DMS53 (cell line): ENCODE measurements at places on chromosomes 4 and X.

DNA sequence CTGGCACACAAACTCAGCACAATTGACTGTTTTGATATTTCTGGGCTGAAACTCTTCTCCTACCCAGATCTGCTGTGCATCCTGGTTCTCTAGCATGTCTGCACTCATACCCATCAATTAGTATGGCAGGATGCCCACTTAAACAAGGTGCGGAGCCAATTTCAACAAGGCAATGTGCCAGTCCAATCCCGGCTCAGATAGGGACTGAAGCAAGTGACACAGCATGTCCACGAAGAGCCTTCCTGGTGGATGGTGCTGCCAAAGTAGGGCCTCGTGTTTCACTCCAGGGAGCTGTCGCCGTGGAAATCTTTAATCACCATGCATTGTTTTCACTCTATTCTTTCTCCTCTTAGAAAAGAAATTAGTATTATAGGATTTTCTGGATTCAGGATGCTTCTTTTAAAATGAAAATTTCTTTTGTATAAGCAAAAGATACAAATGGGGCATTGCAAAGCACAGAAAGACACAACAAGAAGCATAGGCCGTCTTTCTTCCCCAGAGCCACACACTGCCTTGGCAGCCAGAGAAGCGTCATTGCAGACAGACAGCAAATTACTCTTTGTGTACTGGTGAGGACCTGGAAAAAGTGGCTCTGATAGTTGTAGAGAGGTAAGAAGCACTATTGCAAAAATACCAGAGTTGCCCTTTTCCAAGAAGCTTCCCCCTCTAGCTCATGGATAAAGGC is 40.6 kb upstream of the LSM6 start:
- no peak for DNase-seq

- peak; percentile 28 for DNase-seq
These were observed 17.5 kb downstream of the RFC1 start for GRCh38 chr4:39348371-39349315.

- DNase-seq: peak; percentile 4
These were observed 171.6 kb downstream of the NR3C2 start for GRCh38 chr4:148270630-148271029.

GRCh38 chr4:10072420-10073017 is 44.1 kb downstream of the WDR1 start:
- DNase-seq: no peak

- peak; percentile 67 for DNase-seq
These were observed 70.8 kb upstream of the EPGN start for GRCh38 chr4:74237425-74237966.

GRCh38 chrX:102979536-102979935 is 42.5 kb downstream of the RAB40AL start:
- no peak for DNase-seq

- DNase-seq: peak; percentile 50
These were observed 29.0 kb downstream of the RTL5 start for GRCh38 chrX:72102760-72103159.

- DNase-seq: no peak
These were observed 118.8 kb upstream of the PCDH18 start for GRCh38 chr4:137651128-137651527.
